Renal pelvis (tissue), 12 donors: ENCODE measurements at places on chromosomes 2 and 18.

DNA sequence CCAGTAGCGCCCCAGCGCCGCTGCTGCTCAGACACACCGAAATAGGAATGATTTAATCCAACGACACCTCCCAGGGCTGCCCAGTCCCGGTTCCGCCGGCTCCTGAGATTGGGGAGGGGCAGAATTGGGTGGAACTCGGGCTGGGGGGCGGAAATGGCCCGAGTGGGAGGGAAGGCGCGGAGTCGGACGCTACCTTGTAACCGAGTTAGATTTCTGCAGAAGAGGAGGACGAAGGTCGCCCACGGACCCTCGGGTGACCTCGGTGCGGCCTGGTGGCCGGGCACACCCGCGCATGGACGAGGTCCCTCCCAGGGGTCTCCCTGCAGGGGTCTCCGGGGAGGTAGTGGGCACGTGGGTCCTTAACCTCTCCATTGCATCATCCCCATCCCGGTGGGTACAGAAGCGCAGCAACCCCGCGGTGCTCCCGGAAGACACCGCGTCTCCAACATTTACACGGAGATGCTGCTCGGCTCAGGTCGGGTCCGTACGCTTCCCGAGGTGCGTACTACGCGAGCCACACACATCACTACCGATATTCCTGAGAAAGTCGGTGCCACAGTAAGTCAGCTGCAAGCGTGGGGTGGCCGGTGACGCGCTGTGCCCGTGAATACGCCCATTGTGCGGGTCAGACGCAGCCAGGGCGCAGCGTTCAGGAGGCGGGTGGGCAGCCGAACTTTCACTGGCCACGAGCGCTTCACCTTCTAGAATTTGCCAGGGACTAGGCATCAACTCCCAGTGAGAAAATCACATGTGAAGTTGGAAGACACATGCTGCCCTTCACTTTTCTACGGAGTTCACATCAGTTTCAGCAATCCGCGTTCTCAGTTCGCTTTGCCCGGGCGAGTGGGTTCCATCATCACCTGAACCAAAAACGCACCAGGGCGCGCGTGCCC, 3.0 kb downstream of the ZNF516 start:
- DNase-seq: no peak

DNA sequence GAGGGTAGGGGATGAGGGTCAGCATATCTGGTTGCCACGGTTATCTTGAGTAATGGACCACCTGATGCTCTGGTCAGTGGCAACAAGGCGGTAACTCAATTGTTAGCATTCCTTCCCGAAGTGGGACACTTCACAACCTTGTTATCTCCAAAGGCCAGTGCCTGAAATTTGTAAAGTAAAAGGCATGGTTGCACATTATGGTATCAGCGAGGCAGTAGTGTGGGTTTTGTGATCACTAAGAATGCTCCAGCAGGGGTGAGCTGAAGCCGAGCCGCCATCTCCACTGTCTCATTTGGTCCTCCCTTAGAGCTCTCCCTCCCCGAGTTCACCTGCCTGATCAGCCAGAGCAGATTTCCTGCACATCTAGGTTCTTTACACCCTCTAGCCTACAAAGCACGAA, 50.5 kb upstream of the LGALSL start:
- no peak for DNase-seq

DNA sequence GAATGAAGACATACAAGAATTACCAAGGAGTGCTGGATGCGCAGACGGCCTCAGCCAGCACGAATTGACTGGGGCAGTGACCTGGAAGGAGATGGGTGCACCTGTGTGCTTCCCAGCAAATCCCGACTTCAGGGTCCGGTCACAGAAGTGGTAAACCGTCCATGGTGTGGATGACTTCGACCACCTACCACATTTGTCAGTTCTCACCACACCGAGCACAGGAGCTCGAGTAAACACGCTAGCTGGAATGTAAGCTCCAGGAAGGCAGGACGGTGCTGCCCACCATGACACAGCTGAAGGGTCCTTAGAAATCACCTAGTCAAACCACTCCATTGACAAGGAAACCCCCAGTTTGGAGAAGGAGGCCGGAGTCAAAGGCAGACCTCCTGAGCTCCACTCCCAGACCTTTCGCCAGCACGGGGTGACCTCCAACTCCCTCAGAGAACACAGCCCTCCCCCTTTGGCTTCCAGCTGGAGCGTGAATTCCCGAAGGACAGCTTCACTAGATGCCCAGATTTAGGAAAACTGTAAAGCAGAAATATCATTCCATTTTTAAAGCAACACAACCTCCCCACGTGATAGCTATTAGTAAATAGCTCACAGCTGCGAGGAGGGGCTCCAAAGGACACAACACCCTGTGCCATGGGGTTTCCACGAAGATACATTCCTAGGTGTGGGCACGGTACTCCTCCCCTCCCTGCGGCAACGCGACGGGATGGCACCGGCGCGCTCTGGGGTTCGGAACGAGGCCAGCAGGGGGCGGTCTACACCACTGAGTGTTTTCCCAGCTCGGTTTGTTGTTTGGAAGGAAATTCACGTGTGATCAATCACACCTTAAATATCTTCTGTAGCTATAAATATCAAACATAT, 34.1 kb upstream of the GNAL start:
- DNase-seq: peak; percentile 26

- no peak for DNase-seq
Observed at GRCh38 chr2:173828189-173829142, 136.7 kb downstream of the SP3 start.

- no peak for DNase-seq
Observed at GRCh38 chr2:112709703-112710102, 11.1 kb upstream of the NT5DC4 start.

- no peak for DNase-seq
Observed at GRCh38 chr2:233853353-233853752, 982 bp downstream of the HJURP start.

GRCh38 chr2:219125886-219126270, 34.7 kb downstream of the NHEJ1 start:
- no peak for DNase-seq

DNA sequence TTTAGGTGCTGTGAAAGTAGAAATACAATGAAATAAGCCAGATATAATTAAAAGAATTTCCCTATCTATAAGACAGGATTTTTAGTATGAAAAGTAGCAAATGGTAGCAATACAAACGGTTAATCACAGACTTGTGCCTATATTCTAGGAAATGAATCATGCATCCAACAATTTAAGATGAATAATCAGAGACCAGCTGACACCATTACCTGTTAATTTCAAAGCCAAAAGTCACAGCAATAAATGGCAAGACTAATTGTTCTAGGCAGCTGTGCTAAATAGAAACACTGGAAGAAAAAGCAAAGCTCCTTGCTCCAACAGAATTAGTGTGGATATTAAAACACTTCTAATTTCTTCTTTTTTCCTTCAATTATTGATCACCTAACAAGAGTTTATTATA, 35.1 kb upstream of the MPP4 start:
- DNase-seq: no peak

GRCh38 chr2:224392545-224392944, 9.4 kb downstream of the FAM124B start:
- no peak for DNase-seq

DNA sequence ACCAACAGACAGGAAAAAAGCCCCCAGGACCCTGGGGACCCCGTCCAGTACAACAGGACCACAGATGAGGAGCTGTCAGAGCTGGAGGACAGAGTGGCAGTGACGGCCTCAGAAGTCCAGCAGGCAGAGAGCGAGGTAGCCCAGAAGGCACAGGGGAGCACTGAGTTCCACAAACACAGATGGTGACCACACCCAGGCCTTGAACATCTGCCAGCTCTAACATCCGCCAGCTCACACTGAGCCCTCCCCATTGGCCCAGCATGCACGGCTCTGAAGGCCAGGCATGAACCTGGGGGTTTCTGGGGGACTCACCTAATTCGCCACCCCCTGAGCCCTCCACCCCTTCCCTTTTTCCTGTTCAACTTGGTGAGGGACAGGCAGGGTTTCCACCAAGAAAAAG, 25.6 kb upstream of the PRLH start:
- no peak for DNase-seq

GRCh38 chr18:10544093-10544748, 18.4 kb downstream of the NAPG start:
- no peak for DNase-seq

DNA sequence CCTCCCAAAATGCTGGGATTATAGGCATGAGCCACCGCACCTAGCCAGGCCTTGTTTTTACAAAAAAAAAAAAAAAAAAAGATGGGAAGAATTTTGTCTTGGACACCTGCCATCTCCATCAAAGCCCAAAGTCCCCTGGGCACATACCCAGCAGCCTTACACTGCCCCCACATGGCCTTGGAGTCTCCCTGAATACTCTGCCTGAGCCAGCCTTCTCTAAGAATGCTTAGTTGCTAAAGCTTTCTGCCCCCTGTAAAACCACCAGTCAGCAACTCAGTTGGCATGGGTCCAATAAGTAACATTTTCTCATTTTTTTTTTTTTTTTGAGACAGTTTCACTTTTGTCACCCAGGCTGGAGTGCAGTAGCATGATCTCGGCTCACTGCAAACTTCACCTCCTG, 40.6 kb downstream of the SPC25 start:
- DNase-seq: peak; percentile 34

DNA sequence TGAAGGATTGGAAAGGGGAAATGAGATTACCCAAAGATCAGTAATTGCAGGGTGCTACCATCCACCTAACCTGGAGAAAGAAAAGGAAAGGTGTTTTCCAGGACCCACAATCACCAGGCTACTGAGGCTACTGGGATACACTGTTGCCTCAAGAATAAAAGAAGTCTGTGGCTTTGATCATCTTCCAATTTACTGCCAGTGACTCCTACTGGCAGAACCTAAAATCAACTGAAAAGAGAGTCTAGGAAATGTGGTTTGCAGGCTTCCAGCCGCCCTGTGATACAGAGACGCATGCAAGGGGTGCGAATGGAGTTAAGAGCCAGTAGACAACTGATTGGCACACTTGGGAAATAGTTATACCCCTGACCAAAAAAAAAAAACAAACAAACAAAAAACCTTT, 16.6 kb upstream of the TTL start:
- no peak for DNase-seq

- DNase-seq: no peak
Observed at GRCh38 chr2:137870682-137871081, 93.6 kb upstream of the HNMT start.

- DNase-seq: no peak
Observed at GRCh38 chr2:182942756-182943155, 76.3 kb upstream of the FRZB start.

DNA sequence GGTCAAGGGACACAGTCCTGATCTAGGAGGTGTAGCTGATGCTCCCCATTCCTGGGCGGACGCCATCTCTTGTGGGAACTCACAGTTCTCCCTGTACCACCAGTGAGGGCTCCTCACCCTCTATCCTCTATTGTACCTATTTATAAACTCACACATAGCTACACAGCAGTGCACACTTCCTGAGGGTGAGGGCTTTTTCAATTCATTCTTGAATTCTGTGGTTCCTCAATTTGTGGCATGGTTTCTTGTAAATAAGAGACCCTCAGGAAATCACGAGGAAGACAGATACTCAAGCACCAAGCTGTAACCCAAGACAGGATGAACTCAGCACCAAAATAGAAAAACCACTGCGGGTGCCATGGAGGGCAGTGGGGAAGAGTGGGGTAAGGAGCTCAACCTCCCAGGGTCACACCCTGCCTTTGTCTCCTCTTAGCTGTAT, 245.9 kb upstream of the PXDN start:
- no peak for DNase-seq

DNA sequence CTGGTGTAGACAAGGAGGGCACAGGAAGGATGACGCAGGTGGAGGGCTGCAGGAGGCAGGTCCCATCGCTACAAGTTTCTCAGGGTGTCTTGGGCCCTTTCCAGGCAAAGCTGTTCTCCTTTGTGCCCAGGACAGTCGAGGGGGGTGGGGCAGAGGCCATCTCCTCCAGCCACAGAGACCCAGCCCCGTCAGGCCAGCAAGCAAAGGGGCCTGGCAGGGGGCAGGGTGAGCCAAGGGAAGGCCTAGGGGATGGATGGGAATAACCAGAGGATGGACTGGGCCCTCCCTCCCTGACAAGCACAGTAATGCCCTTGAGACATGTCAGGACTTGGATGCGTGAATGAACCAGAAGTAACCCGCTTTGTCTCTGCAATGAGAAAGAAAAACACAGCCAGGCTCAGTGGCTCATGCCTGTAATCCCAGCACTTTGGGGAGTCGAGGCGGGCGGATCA, 6.3 kb downstream of the TCF23 start:
- no peak for DNase-seq

DNA sequence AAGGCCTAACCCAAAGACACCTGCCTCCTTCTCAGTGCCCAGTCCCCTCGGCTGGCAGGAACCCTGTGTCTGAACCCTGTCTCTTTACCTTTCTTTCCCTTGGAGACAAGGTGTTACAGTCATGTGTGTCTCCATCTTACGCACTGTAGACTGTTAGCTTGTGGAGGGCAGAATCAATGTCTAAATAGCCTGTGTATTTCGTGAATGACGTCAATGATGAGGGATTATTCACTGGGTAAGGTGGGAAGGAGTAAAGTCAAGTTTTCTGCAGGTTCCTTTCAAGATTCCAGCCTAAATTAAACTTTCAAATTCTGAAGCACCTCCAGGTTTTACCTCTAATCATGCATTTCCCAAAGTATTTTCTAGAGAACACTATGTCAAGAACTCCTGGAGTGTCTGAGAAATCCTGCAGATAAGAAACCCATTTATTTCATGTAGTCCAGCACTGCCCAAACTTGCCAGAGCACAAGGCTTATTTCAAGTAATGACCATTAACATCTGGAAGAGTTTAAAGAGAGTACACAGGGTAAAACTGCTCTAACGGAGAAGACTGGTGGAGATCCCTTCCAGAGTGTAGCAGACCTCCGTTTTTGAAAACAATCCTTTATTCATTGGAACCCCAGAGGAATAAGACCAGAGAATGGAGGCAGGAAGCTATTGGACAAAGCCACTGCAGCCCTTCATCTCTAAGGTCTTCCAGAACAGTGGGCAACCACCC, 72.8 kb downstream of the KCNF1 start:
- DNase-seq: no peak

DNA sequence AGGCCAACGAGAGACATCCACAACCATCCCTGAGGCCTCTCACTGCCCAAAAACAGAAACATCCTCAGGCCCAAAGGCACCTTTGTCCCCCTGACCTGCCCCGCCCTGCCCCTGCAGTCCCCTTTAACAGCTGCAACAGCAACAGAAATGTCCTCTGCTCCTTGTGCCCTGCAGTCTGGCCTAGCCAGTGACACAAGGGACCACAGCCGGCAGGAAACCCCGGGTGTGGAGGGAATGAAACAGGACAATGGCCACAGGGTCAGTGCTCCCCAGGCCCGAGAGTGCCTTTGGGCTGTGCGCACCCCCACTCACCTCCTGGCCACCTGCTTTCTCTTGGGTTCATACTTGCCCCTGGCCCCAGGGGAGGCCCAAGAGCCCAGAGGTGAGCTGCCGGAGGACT, 35.6 kb downstream of the SNED1 start:
- no peak for DNase-seq
